ENCODE measurements at places on chromosomes 1 and 21.

DNA sequence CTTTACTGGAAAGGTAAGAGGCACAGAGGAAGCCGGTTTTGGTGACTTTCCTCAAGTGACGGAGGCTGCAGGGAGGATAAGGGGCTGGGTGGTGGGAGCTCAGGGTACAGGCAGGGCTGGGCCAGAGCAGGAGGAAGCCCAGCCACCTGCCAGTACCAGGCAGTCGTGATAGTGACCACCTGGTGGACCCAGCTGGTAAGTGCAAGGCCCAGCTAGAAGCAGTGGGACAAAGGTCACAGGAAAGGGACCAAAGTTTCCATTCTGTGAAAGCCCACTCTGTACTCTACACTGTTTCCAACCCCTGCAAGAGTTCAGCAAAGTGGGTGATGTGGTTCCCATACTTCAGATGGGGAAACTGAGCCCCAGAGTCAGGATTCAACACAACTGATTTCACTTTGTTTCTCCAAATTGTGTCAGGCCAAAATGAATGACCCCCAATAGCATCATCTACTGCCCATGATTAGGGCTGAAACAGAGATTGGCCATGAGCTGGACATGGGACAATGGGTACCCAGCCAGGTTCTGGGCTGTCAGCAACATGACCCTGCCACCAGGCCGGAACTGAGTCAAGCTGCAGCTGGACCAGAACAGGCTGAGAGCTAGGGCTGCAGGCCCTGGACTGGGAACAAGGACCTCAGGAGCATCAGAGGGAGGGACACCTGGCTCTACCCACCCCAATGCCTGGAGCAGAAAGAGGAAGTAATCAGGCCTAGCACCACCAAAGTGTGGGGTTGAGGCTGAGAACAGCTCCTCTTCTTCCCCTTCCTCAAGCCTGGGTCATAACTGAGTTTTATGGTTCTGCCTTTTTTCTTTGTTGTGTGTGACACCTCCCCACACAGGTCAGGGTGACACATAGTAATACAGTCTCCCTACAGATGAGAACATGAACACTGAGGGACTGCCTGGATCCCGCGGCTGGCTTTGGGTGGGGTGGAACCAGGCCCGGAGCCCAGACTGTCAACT is 50.2 kb downstream of the KCNN3 start:
- DNase-seq = no peak

GRCh38 chr1:198549866-198550265 is 9.4 kb upstream of the ATP6V1G3 start:
- no peak for DNase-seq

DNA sequence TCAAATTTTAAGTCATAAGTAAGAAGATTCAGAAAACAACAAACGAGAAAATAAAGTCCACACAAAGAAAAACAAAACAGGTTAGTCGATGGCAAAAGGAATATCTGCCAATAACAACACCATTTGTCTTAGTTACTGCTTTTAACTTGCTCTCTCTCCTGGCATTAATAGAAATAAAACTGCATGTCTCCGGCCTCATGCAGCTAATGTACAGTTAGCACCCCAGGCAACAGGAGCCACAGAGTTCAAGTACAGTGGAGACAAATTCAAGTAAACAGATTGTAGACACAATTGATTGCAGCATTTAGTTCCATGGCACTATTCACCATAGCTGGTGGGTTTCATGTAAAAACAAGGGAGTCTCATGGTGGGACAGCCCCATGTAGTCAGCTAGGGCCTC is 33.5 kb downstream of the SUSD4 start:
- no peak for DNase-seq

DNA sequence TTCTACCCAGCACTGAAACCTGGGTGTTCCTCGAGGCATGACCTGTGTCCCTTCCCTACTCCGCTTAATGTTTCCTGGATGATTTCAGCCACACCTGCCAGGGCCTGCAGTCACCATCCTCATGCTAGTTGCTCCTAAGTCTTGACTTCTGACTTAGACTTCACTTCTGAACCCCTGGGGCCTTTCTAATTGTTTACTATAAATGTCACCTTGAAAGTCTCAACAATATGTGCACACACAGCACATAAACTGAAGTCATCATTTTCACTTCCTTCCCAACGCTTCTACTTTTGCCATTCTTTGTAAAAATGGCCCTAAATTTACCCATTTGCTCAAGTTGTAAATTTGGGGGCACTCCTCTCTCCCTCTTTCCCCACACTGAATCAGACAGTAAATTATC is 141.1 kb downstream of the DYRK1A start:
- no peak for DNase-seq

GRCh38 chr1:103002005-103002404 is 106.3 kb downstream of the COL11A1 start:
- no peak for DNase-seq

- DNase-seq = no peak
Observed at GRCh38 chr1:83691953-83692500, 306.9 kb downstream of the TTLL7 start.

GRCh38 chr21:32484706-32485380 is 72.3 kb downstream of the EVA1C start:
- DNase-seq = no peak
